ENCODE measurements at places on chromosomes 12 and 14.

GRCh38 chr12:65835256-65835655 is 11.0 kb downstream of the HMGA2 start:
- no peak for DNase-seq

- DNase-seq, result no peak
These were observed 661.7 kb downstream of the VRK1 start for GRCh38 chr14:97458661-97459579.

DNA sequence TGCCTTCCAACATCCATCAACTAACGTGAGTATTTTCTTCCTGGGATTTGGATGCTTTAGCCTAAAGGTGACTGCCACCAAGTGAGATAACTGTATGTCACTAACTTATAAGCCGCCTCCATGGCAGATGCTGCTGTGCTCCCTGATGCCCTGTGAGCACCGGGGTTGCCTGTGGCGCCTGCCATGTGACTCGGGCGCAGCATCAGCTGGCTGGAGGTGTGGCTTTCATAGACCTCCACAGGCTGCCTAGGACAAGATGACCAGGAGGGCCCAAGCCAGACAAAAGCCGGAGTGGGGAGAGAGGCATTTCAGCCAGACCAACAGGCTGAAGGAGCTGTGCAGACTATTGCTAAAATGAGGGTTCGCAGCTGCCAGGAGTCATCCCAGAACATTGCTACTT is 55.7 kb downstream of the ANAPC7 start:
- DNase-seq, result no peak

GRCh38 chr12:12327802-12328201 is 22.2 kb downstream of the MANSC1 start:
- no peak for DNase-seq

DNA sequence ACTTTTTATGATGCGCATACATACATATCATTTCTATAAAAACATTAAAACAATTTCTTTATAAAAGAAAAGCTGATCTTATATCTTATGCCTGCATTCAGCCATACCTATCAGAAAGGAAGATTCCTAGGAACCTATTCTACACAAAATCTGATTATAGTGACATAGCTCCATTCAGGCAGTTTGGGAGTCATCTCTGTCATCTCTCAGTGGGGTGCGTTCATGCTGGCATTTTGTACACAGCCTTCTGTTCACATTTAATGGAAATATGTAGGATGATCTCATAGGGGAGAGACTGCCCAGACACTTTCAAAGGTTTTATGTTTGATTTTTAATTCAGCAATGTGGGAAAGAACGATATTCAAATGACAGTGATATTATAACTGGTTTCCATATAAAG is 52.9 kb downstream of the ATL1 start:
- no peak for DNase-seq

DNA sequence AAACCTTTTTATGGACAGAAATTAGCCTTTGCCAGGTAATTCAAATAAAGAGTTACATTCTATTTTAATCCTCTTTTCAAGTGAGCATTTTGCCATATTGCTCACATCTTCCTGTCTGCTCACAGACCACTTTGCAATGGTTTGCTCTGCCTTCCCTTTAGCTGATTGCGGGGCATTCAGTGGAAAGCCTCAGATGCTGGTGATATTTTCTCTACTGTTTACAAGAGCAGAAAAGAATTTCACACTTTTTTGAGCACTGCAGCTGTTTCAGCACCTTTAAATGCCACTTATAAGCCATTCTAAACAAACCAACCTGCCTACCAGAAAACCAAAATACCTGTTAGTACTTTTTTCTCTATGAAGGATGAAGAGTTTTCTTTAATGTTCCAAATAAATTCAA is 195.7 kb upstream of the LRIG3 start:
- DNase-seq, result no peak

DNA sequence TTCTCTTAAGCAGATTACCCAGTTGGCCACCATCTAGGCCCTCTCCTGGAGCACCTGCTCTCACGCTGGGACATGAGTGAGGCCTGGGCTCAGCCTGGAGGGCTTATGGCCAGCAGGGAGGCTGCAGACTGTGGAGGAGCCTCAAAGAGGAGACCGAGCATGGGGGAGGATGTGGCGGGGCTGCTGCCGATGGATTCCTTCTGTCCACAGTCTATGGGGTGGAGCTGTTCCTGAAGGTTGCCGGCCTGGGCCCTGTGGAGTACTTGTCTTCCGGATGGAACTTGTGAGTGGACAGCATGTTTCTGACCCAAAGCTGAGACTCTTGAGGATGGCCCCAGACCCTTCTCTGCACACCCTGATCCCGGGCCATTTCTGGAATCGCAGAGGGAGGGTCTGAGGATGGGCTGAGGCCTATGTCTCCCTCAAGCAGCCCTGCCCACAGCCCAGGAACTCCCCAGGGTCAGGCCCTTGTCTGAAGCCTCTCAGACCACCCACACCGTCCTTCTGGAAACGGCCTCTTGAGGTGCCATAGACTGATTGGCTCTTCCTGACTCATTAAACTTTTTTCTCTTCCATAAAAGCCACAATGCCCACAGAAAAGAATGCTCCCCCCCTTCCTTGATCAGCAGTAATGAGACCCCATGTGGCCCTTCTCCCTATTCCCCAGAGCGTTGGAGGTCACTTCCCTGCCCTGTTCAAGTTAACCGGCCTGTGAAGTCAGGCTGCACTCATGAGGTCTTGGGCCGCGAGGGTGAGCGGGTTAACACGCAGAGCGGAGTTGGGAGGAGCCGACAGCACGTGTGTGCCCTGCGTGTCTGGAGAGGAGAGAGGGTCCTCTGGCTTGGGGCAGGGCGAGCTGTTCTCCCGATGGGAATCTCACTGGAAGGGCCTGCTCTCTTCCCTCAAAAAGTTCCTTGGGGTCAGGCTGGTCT is 49.0 kb downstream of the SLC8B1 start:
- no peak for DNase-seq

GRCh38 chr14:92638266-92638665 is 110.2 kb downstream of the LGMN start:
- no peak for DNase-seq

DNA sequence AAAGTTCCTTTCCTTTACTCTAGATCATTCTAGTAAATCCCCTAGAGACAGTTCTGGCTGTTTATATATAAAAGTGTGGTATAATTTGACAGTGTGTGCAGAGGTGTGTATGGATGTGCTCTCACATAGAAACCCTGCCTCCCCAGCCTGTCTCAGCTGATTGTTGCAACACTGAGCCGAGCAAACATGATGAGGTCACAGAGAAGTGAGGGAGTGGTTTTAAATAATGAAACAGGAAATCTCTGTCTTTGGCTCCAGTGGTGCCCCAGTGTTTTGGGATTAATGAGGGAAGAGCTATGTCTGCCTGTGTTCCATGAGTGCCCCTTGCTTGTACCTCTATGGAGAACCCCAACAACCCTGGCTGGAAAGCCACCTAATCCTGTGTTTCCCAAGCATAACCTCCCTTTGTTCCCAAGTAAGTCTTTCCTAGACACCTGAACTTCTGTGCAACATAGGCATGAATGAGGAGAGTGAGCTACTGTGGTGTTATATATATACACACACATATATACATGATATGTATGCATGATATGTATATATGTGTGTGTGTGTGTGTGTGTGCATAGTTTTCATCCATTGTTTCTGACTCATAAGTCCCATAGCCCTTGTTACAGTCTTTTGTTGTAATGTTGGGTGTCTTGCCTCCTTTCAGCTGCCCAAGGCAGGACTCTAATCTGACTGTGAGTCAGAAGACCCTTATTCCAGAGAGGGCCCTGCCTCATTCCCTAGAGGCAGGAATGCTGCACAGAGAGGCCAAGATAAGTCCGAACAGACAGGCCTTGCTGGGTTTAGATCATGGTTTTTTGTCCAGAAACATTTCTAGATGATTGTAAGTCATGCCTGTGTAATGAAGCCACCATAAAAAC is 18.0 kb downstream of the TRAF3 start:
- no peak for DNase-seq

- no peak for DNase-seq
These were observed at the start of gene ITGB7 for GRCh38 chr12:53207042-53207441. TSS of gene ITGB7 (minus strand) at chr12:53207251. CDS start at chr12:53200443, 6,808 bp downstream.

- DNase-seq, result no peak
These were observed 158.3 kb upstream of the PRKD1 start for GRCh38 chr14:30085943-30086342.

- no peak for DNase-seq
These were observed 86.8 kb downstream of the NDUFA12 start for GRCh38 chr12:94916663-94917062.

- no peak for DNase-seq
These were observed 35.8 kb downstream of the BCAT1 start for GRCh38 chr12:24913130-24913529.

DNA sequence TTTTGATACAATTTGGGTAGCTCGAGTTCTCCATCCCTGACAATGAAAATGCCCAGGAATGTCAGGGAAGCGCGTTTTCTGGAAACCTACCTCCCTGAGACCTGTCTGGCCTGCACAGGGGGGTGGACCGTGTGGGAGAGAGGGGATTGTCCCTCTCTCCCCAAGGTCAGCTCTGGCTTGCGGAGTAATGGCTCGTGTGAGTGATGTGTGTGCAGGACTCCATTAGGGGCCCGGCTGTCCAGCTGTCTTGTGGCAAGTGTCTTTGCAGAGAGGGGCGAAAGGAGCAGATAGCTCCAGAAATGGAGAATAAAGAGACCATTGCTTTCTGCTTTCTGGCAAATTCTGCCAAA is 215.3 kb downstream of the CHST11 start:
- no peak for DNase-seq

GRCh38 chr14:80455031-80455430 is 243.7 kb upstream of the DIO2 start:
- DNase-seq, result no peak

- no peak for DNase-seq
These were observed 85.6 kb downstream of the SYNE2 start for GRCh38 chr14:63938198-63939005.

GRCh38 chr12:108337235-108338223 is 1.6 kb downstream of the CMKLR1 start:
- DNase-seq, result no peak

DNA sequence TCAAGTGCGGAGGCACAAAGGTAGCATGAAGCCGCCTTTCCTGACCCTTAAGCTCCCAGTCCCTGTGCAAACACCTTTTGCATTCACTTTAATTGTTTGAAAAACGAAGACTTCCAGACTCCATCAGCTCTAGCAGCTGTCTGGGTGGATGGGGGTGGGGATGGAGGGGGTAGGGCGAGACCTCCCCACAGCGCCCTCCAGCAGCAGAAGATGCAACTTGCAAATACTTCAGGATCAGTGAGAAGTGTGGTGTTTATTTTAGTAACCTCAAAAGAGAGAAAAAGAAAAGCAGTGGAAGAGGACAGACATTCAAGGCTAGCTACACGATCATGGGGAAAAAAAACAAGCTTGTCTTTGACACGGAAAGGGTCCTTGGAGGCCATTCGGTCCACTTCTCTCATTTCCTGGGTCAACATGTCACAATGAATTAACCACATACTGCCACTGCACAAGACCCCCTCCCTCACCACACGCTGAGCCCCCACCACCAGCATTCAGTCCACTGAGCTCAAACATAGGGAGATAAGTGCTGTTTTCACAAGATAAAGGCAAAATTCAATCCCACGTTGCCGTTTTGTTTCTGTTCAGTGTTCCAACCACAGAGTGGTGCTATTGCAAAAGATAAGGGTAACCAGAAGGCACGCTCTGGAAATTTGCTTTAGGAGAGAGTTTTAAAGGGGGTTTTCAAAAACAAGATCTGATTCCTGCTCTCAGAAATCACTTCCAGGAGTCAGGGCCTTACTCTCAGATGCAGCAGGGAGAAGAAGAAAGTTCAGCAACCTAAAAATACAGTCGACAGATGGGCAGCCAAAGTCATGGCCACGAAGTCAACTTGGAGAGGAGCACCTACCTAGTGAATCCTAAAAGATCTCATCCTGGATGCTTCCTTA is 3.3 kb upstream of the NTF3 start:
- DNase-seq, result no peak

DNA sequence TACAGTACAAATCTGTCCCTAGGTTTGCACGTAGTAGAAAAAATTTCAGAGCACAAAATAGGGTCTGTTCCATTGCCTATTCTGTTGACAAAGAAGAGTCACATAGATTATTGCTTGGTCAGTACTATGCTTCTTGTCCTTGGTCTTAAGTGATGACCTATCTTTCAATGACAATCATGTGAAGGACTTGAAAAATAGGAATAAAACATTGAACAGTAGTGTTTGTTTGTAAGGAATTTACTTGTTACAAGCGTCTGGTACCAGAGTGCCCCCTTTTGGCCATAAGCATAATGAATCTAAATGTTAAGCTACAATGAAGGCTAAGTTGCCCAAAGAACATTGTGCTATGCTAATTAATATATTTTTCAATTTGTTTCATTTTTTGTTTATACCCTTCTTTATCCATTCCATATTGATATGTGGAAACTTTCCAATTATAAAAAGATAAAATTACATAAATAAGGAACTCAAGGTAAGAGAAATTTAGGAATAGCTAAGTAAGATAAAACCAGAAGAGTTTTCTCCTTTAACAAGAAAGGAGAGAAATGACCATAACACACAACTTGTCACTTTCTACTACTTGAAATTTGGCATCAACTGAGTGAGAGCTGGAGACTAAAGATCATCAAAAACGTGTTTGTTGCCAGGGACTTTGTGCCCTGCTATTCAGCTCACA is 204.7 kb downstream of the EPS8 start:
- no peak for DNase-seq

- no peak for DNase-seq
These were observed 701.2 kb upstream of the FBXO33 start for GRCh38 chr14:40133463-40133862.

DNA sequence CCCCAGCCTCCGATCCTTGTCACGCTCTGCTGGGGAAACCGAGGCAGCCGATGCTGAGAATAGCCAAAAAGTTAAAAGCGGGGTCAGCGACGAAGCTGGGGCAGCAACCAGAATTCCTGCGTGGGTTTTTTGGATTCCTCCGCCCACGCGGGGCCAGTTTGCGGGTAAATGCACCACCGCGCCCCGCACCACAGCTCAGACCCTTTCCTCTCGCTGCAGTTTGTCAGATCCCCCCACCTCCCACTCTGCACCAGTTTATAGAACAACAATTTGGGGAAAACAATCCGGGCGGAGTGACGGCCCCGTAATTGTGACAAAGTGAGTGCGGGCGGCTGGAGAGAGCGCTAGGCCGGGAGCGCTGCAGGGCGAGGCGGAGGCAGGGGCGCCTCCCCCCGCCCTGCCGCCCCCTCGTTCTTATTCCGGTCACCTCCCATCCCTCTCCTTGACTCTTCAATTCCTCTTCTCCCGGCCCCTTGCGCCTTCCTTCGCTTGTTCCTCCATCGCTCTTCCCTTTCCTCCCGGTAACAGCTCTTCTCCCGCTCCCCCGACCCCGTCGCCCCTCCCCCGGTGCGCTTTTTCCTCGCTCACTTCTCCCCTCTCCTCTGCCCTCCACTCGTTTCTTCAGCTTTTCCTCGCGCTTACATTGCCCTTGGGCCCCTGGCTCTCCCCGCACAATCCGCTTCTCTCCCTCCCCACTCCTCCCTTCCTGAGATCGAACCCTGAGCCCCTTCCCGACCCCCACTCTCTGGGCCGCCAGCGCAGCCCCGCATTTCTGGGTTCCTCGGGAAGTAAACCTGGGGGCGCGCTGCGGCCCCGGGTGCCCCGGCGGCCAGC is 646 bp upstream of the DNAJC22 start:
- no peak for DNase-seq

DNA sequence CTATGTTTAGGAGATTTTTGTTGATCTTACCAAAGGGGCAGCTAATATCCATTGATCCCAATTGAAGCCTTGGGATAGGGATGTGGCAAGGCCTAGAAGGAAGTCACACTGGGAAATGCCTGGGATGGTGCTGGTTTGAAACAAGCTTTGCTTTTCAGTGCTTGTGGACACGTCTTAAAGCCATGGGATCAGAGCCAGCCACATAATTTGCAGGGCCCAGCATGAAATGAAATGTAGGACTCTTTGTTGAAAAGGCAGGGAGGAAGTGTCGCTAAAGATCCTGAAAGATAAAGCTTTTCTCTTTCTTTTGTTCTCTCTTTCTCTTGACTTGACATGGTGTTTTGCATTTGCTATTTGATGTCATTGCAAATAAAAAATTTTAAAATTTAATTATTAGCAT is 5.0 kb downstream of the TTC9 start:
- no peak for DNase-seq
